ENCODE measurements at places on chromosomes 5 and 9.

DNA sequence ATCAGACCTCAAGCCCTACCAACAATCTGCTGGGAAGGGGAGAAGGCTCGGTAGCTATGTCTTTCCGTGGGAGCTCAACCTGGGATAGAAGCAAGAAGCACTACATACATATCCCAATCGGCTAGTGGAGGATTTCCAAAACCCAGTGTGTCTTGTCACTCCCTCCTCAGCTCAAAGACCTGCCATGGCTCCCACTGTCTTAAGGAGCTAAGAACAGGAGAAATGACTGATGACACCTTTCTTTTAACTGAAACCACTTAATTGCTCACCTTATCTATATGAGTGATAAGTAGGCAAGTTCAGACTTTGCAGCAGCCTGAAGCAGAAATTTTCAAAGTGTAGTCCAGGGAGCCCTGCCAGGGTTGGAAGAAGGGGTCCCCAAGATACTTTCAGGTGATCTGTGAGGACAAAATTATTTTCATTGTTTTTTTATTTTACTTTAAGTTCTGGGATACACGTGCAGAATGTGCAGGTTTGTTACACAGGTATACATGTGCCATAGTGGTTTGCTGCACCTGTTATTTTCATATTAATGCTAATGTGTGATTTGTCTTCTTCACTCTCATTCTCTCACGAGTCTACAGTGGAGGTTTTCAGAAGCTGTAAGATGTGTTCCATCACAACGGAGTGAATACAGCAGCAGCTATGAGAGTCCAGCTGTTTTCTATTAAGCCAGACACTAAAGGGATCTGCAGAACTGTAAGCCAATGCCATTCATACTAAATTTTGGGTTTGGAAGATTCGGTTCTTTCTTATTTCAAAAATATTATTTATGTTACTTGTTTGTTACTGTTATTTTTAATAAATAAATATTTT, 41.4 kb downstream of the PAX5 start:
- no peak for DNase-seq

GRCh38 chr9:37706290-37706689, 47.3 kb upstream of the TRMT10B start:
- no peak for DNase-seq

- DNase-seq: no peak
Observed at GRCh38 chr9:68951879-68952659, 61.8 kb downstream of the PRKACG start.

DNA sequence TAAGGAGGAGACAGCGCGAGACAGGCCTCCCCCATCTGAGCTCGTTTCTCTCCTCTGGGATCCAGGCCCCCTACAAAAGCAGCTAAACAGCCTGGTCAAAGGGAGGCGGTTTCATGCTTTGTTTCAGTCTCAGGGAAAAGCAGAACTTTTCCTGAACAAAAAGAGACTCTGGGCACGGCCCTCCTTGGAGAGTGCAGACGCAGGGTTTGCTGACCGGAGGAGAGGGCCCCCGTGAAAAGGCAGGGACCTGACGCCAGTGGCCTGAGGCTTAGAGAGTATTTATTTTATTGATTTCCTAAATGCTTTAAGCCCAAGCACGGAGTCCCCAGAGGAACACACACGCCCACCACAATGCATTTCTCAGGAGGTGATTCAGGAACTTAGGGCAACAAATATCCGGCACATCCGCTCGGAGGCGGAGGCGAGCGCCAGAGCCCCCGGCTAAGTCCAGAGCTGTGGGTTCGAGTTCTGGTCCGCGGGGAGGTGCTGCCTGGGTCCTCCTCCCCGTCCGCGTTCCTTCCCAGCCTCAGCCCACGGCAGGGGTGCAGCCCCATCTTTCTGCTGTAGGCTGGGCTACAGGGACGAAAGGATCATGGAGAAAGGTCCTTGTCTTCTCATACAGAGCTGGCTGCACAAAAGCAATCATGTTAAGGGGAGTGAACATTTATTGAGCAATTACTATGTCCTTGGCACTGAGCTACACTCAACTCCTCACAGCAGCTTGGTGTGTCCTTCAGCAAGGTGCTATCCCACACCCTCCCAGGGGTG, 40.0 kb downstream of the PTGES start:
- no peak for DNase-seq

- DNase-seq: no peak
Observed at GRCh38 chr9:32551276-32552051, 663 bp upstream of the SMIM27 start.

GRCh38 chr9:93198117-93198837, 14.3 kb downstream of the WNK2 start:
- no peak for DNase-seq

DNA sequence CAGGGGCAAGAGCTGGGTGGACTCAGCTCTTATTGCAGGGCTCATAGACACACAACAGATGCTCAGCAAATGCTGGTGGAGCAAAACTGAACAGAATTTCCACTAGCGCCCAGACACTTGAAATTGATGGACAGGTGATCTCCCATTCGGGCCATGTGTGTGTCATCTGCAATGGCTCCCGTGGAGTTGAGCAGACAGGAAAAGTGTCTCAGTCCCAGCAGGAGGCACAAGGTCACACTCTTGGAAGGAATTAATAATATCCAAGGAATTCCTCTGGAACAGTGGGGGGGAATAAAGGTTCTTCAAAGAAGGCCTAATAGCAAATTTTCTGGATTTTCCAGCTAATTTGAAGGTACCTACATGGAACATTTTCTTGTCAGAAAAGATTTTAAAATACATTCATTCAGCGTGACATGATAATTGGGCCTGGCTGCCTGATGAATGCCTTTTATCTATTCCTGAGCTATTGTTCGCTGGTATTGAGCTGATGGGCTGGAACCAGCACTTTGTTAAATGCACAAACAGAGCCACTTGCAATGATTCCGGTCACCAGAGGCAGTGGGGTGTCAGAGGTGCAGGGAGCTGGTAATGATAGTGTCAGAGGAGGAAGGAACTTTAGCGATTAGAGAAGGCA, 31.5 kb upstream of the ALDH1B1 start:
- no peak for DNase-seq

DNA sequence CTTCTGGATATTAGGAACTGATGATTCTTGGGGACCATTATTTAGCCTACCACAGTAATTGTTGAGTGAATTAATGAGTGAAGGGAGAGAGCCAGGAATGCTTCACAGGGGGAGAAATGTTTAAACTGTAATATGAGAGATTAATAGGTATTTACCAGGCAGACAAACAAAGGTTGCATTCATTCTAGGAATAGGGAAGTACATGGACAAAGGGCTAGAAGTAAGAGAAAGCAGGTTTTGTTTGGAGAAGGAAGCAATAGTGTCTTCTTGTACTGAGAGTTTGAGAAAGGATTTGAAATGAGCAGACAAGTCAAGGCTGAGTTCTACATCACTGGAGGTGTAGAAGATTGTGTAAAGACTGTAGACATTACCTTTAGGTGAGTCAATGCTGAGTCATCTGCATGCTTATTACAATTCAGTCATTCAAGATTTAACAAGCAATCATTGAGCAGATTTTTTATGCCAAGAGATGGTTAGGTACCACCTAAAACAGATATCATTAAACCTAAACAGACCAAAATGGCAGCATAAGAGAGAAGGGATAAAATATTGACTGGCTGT, 8.0 kb downstream of the TAF1L start:
- no peak for DNase-seq

DNA sequence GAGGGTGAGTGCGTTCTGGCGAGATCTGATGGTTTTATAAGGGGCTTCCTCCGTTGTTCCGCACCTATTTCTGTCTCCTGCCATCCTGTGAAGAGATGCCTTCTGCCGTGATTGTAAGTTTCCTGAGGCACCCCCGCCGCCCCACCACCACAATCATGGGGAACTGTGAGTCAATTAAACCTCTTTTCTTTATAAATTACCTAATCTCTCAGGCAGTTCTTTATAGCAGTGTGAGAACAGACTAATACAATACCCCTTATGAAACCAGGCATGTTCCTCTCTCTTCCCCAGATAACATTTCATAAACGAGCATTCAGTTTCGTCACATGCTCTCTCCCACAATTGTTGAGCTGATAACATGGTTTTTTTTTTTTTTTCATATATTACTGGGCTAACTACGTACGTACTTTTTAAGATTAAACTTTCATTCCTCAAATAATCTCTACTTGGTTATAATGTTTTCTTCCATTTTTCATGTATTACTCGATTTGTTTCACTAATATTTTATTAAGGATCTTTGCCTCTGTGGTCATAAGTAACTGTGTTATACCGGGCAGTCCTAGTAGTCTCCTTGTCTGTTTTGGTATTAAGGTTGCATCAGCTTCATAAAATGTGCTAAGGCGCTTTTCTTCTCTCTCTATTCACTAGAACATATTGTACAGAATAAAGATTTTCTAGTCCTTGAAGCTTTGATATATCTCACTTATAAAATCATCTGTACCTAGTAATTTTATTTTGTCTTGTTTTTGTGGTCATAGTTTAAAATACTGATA, 64.9 kb upstream of the MVB12B start:
- DNase-seq: no peak

- no peak for DNase-seq
Observed at GRCh38 chr5:29389993-29390392, 1803.5 kb upstream of the CDH6 start.

- DNase-seq: no peak
Observed at GRCh38 chr5:80816590-80816989, 143.6 kb upstream of the RASGRF2 start.

DNA sequence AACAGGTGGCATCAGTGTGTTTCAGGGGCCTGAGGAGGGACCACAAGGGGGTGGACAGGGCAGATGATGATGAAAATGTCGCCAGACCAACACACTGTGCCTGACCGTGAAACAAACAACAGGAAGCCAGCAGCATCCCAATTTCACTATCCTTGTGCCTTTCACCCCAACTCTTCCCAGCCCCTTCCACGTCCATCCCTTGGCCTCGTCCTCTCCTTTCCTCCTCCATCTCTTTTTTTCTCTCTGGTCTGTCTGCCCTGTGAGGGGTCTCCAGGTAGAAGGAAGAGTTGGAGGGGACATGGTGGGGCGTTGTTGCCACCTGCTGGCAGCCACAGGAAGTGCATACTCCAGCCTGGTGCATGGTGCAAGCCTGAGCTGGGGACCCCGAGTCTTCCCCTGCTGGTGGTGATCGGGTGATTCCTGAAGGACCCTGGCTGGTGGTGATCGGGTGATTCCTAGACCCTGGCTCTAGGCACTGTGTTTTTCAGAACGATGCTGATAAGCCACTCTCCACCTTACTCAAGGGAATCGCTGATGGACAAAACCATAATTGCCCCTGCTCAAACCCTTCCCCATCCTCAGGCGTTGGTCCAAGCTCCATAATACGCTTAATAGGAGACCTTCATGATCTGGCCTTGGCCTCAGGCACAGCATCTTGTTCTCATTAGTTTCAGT, 21.7 kb upstream of the NSD1 start:
- DNase-seq: peak; percentile 30

DNA sequence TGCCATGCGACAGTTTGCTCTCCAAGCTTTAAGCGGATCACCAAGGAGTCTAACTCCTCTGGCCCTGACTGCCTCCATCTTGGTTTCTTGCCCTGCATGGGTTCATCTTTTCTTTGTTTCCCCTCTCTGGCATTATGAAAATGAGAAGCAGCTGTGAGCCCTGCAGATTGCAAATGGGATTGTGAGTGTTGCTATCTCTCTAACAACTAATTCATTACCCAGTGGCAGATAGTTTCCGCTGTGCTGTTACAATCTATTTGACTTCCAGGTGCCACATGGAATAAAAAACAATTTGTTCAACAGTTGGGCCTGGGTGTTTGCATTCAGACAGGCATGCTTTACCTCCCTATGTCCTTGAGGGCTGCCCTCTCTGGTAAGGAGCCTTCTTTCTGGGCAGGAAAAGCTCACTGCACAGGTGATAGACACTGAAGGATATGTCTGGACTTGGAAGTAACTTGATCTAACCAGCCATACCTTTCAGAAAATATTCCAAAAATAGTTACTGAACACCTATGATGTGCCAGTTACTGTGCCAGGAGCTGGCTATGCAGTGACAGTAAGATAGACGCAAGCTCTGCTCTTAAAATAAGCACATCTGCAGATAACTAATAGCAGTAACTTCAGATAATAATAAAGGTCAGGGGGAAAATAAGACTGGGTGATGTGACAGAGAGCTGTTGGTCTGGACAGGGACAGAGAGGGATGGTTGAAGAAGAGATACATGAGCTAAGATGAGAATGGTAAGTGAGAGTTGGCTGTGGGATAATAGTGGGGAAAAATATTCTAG, 40.1 kb downstream of the GRIA1 start:
- DNase-seq: no peak

DNA sequence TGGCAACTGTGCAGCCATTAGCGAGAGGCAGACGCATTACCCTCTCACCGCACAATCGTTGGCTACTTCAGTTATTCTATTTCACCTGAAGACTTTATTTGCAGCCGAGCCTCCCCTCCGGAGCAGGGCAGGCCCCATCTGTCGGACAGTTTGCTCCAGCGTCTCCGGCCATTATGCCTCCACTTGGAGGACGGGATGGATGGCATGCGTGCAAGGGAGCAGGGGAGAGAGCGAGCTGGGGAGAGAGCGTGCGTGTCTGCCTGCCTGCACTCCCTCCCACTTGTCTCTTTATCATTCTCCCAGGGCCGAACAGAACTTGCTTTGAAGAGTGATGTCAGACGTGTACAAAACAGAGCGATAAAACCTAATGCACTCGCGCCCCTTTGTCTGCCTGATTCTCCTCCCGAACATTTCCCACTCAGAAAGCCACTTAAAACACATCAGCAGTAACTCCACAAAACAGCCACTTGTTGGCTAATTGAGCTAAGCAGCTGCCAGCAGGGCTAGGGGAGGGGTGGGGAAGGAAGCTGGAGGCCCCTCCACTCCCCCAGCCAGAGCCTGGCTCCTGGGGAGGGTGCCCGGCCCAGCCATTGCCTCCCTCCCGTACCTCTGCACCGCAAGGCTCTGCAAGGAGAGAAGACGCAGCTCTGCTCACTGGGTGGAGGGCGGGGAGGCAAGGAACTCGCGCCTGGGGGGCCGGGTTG, 43.4 kb upstream of the FUBP3 start:
- DNase-seq: no peak

GRCh38 chr5:56637321-56637920, 177.9 kb upstream of the MAP3K1 start:
- no peak for DNase-seq

DNA sequence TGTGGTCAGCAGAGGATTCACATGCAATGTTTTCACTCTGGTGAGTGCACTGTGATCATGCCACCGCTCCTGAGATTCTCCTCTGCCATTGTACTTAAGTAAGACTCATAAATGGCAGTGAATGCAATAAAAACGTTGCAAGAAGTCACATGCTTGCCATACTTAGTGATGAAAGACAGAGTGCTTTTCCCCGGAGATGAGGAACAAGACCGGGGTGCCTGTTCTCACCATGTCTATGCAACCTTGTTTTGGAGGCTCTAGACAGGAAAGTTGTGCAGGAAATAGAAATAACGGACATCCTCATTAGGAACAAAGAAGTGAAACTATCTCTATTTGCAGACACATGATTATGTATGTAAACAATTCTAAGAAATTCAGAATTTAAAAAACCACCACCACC, 84.7 kb upstream of the IRX2 start:
- DNase-seq: no peak

- no peak for DNase-seq
Observed at GRCh38 chr9:125495172-125496119, 211.6 kb downstream of the MAPKAP1 start.

- DNase-seq: peak; percentile 50
Observed at GRCh38 chr9:91758491-91758981, 191.5 kb downstream of the ROR2 start.
